ENCODE measurements at places on chromosomes 11 and 22. TPM values are rescaled to one million over a fixed set of nuclear protein-coding genes. Genes with fewer than 3 reads are reported as not detected.

The MS4A15 gene
- not detected for total RNA-seq

- no peak for DNase-seq
These were observed 1161.1 kb downstream of the BRD1 start for GRCh38 chr22:48666620-48667019.

The NXPE2 gene
- not detected for total RNA-seq

The EP300 gene
- total RNA-seq: 20.1 TPM

GRCh38 chr11:102186551-102187191 is 76.4 kb downstream of the YAP1 start:
- no peak for DNase-seq

Data from M059J (cell line).